ENCODE measurements at places on chromosomes 4 and X.

DNA sequence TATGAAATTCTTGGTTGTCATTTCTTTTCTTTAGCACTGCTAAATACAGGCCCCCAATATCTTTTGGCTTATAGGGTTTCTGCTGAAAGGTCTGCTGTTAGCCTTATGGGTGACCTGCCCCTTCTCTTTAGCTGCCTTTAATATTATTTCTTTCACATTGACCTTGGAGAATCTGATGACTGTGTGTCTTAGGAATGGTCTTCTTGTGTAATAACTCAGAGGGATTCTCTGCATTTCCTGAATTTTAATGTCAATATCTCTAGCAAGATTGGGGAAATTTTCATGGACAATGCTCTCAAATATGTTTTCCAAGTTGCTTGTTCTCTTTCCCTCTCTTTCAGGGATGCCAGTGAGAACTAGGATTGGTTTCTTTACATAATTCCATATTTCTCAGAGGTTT, 292.4 kb downstream of the SLC7A11 start:
- DNase-seq, result no peak

DNA sequence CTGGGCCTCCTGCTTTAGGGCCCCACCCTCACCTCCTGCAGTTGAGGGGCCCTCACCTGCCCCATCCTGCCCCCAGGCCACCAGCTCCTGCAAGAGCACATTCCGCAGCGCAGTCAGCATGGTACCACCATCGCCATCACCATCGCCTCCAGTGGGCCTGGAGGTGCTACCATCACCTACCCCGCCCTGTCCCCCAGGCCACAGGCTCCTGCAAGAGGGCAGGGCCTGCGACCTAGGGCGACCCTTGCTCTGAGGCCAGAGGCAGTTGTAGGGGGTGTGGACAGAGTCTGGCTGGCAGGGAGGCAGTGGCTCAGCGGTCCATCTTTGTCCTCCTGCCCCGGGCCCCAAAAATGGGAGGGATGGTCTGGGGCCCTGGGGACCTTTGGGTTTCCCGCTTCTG, 3.9 kb upstream of the HAUS7 start:
- DNase-seq, result no peak

DNA sequence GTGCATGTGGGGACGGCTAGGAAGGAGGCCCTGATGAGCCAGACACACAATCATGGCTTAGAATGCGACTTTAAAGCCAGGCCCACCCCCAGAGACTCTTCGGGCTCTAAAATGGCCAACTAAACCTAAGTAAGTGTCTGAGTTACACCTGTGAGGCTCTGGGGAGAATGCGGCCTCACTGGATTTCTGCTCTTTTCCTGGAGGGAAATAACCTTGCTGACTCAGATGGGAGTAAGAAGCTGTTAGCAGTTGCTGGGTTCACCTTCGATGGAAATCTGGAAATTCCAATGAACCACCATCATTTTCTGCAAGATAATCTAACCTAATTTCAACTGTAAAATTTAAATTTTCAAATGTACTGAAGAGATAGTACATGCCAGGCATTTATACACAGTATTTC, 97.6 kb upstream of the MAML3 start:
- DNase-seq, result no peak

DNA sequence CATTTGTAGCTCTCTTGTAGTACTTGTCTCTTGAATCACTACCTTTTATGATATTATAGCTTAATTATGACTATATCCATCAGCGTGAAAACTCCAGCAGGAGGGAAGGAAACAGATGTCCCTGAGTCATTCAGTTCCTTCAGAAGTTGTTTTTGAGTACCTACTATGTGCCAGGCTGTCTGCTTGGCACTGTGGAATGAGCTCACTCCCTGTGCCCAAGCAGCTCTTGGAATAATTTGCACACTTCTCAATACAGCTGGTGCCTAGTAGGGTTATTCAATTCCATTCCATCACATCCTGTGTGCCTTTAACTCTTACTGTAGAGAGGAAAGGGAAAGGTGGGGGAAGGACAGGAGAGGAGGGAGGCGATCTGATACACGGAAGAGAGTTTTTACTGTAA, 77.1 kb downstream of the NFKB1 start:
- DNase-seq, result no peak

GRCh38 chrX:71536285-71536684, 3.4 kb downstream of the OGT start:
- DNase-seq, result no peak

GRCh38 chr4:137635601-137636000, 103.3 kb upstream of the PCDH18 start:
- DNase-seq, result no peak

DNA sequence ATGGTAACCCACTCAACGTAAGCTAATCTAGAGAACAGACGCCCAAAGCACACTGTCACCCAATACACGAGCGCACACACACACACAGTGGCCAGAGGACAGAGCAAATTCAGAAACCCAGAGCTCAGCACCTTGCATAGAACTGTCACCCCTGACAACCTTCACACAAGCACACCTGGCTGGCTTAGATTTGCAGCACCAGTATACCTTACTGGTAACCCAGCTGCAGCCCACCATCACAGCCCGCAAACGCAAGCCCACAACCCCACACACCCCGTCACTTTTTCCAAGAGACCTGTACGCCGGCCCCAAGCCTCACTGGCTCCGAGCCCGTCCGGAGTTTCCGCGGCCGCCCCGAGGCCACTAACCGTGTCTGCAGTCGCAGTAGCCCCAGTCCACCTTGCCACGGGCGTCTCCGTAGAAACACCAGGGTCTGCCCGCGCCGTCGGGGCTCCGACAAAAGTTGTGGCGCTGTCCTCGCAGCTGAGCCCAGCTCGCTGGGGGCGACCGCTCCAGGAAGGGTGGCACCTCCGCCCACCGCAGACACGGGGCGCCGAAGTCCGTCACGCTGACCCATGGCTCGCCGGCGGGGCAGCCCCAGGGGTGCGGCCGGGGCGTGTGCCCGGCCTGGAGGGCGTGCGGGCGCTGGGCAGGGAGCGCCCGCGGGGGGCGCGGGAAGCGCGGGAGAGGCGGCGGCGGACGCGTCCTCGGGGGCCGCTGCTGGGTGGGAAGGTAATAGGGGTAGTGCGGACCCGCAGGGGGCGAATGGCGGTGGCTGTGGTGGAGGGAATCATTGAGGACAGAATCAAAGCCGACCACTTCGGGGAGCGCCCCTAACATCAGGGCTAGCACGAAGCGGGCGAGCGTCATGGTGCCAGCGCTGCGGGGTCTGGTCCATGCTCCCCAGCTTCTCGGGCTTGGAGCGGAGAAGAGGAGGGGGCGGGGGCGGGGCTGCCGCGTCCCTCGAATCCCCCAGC, 664 bp downstream of the PRSS12 start:
- DNase-seq, result no peak

- DNase-seq, result no peak
Observed at GRCh38 chrX:112279940-112280339, 197.4 kb upstream of the TRPC5 start.

- DNase-seq, result no peak
Observed at GRCh38 chr4:9949573-9949972, 71.7 kb downstream of the SLC2A9 start.

- no peak for DNase-seq
Observed at GRCh38 chr4:60913002-60913401, 287.1 kb upstream of the ADGRL3 start.

DNA sequence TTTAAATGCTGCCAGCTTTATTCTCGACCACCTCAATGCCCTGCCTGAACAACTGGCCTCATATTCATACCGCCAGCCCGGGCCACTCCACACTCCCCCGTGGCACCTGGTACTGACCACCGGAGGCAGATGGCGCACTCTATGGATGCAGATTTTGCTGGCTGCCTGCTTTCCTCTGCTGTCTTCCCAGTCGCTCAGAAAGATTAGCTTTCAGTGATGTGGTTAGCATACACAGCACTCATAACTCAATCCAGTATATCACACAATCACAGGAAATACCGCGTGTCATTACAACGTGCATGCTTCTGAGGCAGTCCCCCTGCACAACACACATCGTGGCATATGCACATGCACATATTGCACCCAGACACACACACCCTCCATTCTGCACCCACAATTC, 147.2 kb upstream of the BCOR start:
- DNase-seq, result no peak

GRCh38 chr4:33831442-33832066, 2412.8 kb downstream of the ARAP2 start:
- DNase-seq, result no peak

DNA sequence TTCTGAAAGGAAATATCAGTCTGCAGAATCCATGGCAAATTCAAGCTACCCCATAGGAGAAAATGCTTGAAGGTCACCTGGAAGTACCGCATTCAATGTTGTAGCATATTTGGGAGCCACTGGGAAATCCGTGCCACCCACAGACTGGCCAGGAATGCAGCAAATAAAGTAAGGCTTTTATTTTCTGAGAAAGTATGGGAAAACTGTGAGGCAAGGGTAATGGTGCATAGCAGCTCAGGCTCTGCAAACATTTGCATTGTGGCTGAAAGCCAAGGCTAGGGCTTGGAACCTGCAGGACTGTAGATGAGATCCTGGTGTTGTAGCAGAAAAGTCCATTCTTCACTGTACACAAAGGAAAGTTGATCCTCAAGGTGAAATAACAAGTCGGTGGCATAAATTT, 450.9 kb upstream of the NR3C2 start:
- DNase-seq, result no peak

DNA sequence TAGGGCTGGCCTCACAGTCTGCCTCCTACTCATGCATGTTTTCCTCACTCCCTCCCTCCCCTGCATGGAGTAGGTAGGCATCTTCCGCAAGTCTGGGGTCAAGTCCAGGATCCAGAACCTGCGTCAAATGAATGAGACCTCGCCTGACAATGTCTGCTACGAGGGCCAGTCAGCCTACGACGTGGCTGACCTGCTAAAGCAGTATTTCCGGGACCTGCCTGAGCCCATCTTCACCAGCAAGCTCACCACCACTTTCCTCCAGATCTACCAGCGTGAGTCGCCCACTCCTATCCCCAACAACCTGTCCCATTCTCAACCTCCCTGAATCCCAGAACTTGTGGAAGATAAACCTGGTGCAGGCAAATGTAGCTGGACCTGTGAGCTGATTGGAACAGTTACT, 73.4 kb downstream of the STARD8 start:
- DNase-seq, result no peak

DNA sequence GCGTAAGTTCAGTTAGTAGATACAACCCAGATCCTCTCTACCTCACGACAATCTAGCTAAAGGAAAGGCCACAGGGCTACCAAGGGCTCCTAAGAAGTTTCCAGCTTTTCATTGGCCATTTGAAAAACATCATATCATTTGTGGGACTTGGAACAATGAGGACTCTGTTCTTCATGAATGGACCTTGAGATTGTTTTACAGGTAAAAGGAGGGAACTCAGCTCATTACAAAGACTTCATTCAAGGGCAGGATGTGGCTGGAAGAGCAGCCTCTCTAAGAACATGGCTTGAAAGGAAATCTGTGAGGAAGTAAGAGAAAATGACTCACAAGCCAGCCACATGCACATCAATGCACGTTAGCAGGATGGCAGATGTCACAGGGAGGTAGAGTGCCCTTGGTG, 105.9 kb upstream of the SLC7A11 start:
- DNase-seq, result no peak

GRCh38 chr4:158652920-158653319, 18.8 kb downstream of the C4orf46 start:
- DNase-seq, result no peak

DNA sequence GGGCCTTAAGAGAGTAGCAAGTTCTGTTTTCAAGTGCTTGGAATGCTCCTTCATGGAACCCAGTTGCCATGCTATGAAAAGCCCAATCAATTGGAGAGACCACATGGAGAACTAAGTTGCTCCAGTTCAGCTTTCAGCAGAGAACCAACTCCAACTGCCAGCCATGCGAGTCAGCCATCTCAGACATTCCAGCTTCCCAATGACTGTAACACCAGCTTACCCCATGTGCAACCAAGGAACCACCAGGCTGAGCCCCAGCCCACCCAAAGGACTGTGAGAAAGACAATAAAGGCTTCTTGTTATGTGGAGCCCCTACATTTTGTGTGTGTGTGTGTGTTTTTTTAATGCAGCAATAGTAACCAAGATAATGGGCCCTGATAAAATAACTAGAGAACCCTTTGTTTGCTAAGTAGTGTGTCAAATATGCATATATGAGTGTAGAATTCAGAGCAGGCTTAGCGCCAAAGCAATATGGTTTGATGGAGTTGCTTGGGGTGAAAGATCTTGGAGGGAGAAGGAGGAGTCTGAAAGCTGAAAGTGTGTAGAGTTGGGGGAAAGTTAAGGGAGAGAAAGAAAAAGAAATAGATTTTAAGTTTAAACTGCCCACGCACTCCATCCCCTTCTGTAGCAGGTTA, 35.0 kb upstream of the CCKAR start:
- DNase-seq, result no peak

DNA sequence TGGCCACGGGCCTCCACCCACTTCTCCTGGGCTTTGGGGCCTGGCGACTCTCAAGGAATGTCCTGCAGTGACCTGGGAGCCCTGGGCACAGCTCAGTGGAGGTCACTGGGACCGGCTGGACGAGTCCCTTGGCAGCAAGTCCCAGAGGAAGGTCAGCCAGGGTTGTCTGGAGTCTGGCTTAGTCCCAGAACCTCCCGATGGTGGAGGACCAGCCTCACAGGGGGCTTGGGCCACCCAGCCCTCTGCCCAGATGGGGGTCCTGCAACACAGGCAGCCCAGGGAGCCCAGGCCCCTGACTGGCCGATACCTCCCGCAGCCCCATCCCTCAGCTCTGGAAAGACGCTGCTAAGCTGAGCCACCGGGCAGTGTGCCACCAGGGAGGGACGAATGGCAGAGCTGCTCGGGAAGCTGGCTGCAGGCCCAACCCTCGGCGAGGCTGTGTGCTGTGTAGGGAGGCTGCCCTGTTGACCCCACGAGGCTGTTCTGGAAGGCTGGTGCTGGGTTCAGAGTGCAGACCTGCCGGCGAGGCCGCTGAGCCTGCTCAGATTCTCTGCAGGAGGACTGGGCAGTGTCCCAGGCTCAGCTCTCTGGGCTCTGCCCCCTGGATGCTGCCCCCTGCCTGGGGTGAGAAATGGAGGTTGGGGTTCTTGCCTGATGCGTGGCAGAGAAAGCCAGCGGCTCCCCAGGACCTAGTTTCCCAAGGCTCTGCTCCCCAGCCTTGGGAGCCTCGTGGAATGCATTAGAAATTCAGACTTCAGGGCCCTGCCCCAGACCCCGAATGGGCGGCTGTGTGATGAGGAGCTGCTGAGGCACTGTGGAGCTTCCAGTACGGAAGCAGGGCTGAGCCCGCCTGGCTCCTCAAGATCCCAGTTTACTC, 61.7 kb downstream of the ADRA2C start:
- DNase-seq, result no peak

GRCh38 chr4:148097801-148098200, 344.4 kb downstream of the NR3C2 start:
- DNase-seq, result no peak

GRCh38 chrX:27797575-27797974, 10.2 kb upstream of the MAGEB10 start:
- no peak for DNase-seq

DNA sequence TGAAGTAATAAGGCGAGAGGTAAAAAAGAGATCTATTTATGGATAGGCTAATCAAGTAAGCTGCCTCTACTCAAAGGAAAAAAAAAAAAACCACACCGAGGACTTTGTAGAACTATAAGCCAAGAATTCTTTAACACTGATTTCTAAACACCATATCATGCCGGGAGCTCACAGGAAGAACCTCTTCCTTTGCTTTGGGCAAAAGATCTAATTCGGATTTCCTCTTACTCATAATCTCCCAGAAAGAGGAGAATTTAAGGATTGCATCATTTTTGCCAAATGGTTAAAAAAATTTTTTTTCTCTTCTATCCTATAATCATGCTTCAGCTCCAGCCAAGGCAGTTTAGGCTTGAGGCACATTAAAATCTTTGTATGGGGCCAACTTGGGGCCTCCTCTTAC, 95.5 kb downstream of the ZNF827 start:
- no peak for DNase-seq

- DNase-seq, result no peak
Observed at GRCh38 chr4:95601356-95601755, 52.6 kb upstream of the UNC5C start.

Data from bone marrow (tissue), 2 donors.